ENCODE measurements at places on chromosomes 11 and 22. TPM values are rescaled to one million over a fixed set of nuclear protein-coding genes. Genes with fewer than 3 reads are reported as not detected.

LRRN4CL gene
- 0.17 TPM for total RNA-seq

- no peak for DNase-seq
- no peaks in the 10 kb centered on the region for H3K27me3 ChIP-seq
- H3K4me1 ChIP-seq: peaks cover 68% of the 10 kb centered on the region
- H3K27ac ChIP-seq: peak overlapping the region; percentile 92
- H3K4me3 ChIP-seq: peak overlapping the region; percentile 65
These were observed 8.9 kb upstream of the UCP2 start for GRCh38 chr11:73991471-73992006.

- no peaks in the 10 kb centered on the region for H3K27me3 ChIP-seq
- no peaks in the 10 kb centered on the region for H3K4me1 ChIP-seq
- no peaks in the 10 kb centered on the region for H3K36me3 ChIP-seq
- no peak overlapping the region for H3K4me3 ChIP-seq
- H3K27ac ChIP-seq: no peak overlapping the region
These were observed 707.5 kb upstream of the LUZP2 start for GRCh38 chr11:23789200-23789853.

DNA sequence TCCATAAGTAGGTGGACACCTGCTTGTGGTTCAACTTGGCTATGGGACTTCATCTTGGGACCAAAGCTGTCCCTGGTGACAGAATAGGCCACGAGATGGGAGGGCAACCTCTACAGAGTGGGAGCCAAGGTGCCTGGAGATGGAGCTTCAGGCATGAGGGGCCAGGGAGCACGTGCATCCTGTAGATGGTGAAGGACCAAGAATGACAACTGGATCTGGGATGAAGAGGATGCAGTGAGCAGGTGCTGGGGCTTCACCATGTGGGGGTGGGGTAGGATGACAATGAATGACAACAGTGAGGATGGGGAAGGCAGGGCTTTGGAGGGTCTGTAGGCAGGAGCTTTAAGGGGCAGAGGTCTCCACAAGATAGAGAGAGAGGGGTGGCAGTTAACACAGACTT lies 372.0 kb upstream of the B3GAT1 start:
- no peaks in the 10 kb centered on the region for H3K4me1 ChIP-seq
- H3K4me3 ChIP-seq: no peak overlapping the region
- no peaks in the 10 kb centered on the region for H3K36me3 ChIP-seq
- no peak overlapping the region for H3K27ac ChIP-seq
- no peak for DNase-seq

GRCh38 chr11:60889869-60890311 lies 16.5 kb downstream of the PRPF19 start:
- no peak overlapping the region for H3K4me3 ChIP-seq
- H3K4me1 ChIP-seq: no peaks in the 10 kb centered on the region
- no peaks in the 10 kb centered on the region for H3K27me3 ChIP-seq
- H3K36me3 ChIP-seq: peaks cover 68% of the 10 kb centered on the region
- DNase-seq: no peak
